Stimulated activated CD4-positive, alpha-beta T cell treated with anti-CD3 and anti-CD28 coated beads, Interleukin-1b, Interleukin-23, amount 100 ng/mL, for 1 hour (primary cell): ENCODE measurements at places on chromosomes 7 and 10.

DNA sequence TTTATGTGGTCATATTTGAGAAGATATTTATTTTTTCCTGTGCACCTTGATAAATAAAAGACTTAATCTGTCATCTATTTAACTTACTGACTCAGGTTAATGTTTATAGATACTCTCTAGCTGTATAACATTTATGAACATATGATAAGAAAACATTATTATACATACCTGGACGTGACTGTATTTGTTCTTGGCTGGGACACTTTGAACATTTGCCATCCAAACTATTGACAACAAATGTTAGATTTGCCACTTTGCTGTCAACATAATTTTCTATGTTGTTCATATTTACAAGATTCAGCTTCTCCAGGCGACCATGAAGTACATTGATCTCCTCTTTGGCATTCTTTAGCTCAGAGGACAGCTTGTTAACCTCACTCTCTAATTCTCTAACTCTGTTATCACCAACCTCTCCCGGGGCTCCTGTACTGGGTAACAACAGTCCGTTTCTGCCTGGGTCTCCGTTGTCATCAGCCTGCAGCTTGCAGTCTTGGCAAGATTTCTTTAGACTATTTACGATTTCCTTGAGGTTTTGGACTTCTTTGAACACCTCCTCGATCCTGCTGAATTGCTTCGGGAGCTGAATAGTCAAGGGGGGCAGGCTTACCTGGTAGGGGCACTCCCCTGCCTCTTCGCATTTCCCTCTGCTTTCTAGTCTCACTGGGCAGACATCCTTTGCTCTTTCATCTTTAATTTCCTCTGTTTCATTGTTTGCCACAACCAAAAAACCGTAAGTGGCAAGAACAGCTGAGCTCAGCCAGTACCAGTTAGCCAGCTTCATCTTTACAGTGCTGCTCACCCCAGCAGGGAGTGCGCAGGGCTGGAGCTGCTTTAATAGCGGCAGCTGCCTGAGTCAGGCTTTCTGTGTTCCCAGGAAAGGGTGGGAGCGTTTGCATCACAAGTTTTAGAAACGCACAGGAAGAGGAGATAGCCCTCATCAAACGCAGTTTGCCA lies at the start of gene FGL2:
Gene FGL2, minus strand, starts transcription at position 807 of the 954 bp plus-strand sequence. Its CDS starts 26 bp downstream, at position 781.
- DNase-seq: no peak

- no peak for DNase-seq
Measured at GRCh38 chr7:16786257-16786656, 18.5 kb downstream of the AGR2 start.

GRCh38 chr10:95508730-95509129 lies 52.4 kb downstream of the SORBS1 start:
- no peak for DNase-seq

DNA sequence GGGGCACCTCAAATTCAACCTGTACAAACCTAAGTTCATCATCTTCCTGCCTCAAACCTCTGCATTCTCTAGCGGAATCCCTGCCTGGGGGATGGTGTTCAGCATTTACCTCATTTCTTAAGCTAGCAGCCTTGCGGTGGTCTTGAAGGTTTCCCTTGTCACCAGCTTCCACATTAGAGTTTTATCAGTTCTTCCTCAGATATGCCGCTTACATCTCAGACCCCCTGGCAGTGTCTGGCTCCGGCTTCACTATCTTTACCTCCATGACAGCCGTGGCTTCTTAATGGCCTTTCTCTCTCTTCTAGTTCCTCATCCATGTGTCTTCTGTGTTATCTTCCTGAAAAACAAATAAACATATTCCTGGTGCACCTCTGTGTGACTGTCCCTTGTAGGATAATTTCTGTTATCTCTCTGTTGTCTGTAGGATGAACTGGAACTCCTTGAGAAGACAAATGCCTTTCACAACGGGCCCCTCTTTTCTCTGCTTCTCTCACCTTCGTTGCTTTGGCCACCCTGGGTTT lies 101.1 kb upstream of the BMPER start:
- DNase-seq: no peak

GRCh38 chr7:146479040-146479439 lies 362.4 kb downstream of the CNTNAP2 start:
- DNase-seq: no peak
